ENCODE measurements at places on chromosomes 2 and 18. TPM values are rescaled to one million over a fixed set of nuclear protein-coding genes. Genes with fewer than 3 reads are reported as not detected.

The UGT1A4 gene
- not detected for total RNA-seq

The IL36B gene
- total RNA-seq: not detected

The KLHL30 gene
- total RNA-seq: 0.66 TPM

The NR4A2 gene
- 0.33 TPM for total RNA-seq

The BUB1 gene
- 65.7 TPM for total RNA-seq

The HRH4 gene
- under 0.01 TPM for total RNA-seq

The FEV gene
- total RNA-seq: under 0.01 TPM

The SLC11A1 gene
- 0.33 TPM for total RNA-seq

The POTEF gene
- total RNA-seq: not detected

The MALL gene
- total RNA-seq: 39.9 TPM

The CIB4 gene
- total RNA-seq: not detected

The MBOAT2 gene
- total RNA-seq: 73.4 TPM

The GPBAR1 gene
- not detected for total RNA-seq
